ENCODE measurements at places on chromosomes 3 and 15.

GRCh38 chr3:172846103-172846561 lies 95.6 kb downstream of the ECT2 start:
- no peak for DNase-seq

DNA sequence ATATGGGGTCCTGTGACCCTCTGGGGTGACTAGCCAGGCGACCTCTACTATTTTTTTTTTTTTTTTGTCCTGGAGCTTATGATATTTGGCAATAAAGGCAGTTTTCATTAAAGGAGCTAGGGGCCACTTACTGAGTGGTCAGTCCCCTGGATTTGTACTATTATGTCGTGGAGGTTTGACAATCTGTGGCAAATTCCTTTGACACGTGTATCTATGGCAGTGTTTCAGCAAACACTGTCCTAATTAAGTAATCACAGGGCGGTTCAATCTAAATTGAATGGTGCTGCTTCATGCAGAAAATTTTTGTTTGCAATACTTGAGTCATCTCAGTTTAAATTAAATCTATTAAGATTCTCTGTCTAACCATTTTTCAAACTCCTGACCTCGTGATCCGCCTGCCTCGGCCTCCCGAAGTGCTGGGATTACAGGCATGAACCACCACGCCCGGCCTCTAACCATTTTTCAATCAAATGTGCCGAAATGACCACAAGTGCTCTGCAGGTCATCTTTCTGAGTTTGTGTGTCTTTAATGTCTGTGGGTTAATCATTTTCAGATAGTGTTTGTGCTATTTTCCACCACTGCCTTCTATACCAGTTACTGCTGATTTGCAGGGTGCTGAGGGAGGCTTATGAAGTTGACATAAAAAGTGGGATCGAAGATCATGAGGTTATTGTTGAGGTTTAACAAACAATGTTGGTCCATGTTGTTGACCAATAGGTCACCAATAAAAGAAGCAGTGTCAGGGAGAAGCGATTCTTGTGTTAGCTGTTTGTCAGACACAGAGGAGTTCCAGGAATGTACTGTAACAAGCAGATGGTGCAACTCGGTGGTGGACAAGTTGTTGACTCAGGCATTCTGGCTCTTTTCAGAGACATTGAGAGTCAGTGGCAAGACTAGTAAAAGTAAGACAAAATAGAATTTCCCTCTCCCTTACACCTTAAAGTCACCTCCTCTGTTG lies 18.6 kb upstream of the SLC2A2 start:
- no peak for DNase-seq

- no peak for DNase-seq
Observed at GRCh38 chr3:126935756-126936509, 47.0 kb upstream of the PLXNA1 start.

DNA sequence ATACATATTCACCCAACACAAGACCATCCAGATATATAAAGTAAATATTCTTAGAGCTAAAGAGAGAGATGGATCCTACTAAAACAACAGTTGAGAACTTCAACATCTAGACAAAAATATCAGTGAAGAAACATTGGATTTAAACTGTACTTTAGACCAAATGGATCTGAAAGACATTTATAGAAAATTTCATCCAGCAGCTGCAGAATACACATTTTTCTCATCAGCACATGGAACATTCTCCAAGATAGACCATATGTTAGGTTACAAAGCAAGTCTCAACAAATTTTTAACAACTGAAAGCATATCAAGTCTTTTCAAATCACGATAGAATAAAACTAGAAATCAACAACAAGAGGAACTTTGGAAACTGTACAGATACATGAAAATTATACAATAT lies 369.0 kb upstream of the CCDC54 start:
- no peak for DNase-seq

Data from H54 (cell line).